Brain microvascular endothelial cell (primary cell): ENCODE measurements at places on chromosomes 1 and 21.
A peak's percentile ranks its signal among the peaks of the same experiment; 100 is the strongest.

DNA sequence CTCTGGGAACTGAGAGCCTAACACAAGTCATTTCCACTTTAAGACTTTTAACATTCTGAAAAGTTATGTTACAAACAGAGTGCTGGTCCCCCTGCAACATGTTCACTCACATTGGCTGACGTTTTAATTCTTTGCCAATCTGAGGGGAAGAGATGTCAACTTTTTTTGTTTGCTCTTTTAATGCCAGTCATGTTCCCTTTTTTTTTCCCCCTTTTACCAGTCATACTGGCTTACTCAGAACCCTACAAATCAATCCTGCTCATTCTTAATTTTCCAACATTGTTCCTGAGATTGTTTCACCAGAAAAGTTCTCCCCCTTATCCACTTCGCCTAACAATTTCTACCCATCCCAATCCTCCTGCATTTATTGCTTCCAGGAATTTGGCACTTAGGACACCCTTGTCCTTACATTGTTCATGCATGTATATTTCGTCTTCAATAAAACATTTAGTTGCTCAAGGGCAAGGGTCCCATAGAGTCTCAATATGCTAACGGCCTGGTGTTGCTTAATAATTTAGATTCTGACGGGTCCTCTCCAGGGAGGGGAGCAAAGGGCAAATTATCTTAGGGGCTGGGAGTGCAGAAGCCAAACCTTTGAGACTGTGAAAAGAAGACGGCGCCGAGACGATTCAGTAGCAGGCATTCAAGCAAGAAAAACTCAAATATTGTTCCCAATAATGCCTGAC lies 624 bp upstream of the CR1L start:
- DNase-seq, result no peak

- no peak for DNase-seq
These were observed 75.7 kb upstream of the KCNJ15 start for GRCh38 chr21:38181096-38181495.

DNA sequence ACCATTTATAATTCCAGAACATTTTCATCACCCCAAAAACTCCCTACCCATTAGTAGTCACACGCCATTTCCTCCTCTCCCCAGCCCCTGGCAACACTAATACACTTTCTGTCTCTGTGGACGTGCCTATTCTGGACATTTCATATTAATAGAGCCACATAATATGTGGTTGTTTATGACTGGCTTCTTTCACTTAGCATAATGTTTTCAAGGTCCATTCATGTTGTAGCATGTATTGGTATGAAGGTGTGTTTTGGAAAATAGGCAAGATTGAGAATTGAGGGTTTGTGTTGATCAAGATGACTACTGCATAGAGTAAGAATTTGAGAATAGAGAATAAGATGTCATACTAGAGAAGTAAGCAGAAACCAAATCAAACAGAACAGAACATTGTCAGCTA lies 67.5 kb downstream of the ZFYVE9 start:
- no peak for DNase-seq

GRCh38 chr1:150233359-150234308 lies 2.3 kb downstream of the ANP32E start:
- DNase-seq, result no peak

DNA sequence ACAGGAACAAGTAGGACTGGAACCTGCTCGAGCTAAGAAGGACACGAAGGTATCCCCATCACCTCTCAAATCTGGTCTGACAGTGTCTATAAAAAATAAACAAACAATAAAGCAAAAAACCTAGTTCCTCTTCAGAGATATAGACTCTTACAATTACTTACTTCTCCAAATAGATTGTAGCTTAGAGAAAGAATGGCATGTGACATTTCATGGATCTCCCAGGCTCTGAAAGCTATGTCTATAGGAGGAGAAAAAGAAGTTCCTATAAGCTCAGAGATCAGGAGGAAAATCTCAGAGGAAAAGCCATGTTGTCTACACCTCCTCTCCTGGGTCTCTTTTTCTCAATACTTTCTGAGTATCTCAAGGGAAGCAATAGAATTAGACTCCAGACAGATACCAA lies 12.3 kb upstream of the OR10J5 start:
- DNase-seq, result no peak

DNA sequence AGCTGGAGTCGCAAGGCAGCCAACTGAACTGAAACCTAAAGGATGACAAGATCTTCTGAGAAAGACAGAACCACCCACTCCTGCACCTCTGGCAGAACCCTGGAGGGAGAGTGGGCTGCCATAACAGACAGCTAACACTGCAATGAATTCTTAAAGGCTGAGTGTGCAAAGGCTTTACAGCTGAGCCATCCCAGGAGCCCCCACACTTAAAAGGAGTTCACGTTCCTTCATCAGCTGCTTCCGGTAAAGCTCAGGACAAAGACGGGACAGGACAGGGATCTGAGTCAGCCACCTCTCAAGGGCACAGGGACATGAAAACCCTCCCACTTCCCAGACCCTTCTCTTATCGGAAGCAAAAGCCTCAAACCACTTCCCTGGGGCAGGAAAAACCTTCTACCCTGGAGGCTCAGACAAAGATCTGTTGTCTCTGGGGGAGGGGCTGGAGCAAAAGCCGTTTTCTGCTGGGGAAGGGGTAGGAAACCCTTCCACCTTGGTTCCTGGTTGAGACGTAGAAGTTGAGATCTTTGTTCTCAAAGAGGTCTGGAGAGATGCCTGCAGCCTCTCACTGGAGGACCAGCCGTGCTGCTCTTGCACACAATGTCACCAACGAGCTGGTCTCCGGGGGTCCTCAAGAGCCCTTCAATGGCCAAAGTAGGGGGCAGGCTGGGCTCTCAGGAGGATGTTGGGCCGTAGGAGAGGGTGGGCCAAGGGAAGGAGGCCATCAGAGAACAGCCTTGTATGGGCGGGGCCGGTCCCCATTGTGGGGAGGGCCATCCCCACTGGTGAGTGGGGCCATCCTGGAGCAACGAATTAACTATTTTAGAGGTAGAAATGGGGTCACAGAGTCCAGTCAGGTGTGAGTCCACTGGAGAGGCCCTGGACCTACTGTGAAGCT lies 452.4 kb downstream of the PTPRU start:
- DNase-seq, result peak; percentile 81

DNA sequence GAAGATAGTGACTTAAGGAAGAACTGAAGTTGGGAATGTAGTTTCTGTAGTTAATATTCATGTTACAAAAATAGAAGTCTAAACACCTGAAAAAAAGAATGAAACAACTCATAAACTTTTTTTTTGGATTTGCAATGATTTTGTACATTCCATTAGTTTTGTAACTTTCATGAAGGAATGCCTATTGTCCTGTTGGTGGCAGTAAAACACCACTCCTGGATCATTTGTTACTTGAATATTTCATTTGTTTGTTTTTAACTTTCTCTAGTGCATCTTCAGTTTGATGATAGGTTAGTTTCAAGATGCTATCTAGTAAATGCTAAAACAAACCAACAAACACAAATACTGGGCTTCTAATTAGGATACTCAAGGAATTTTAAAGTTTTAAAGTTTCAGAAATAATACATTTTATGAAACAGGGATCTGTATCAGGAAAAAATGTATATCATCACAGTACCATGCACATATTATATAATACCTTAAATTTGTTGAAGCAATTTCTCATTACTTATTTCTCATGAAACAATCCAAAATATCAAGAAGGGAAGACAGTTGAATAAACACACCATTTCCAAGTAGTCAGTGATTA lies 229.7 kb upstream of the CACYBP start:
- DNase-seq, result peak; percentile 18

GRCh38 chr1:55969322-55969721 lies 610.0 kb downstream of the PLPP3 start:
- DNase-seq, result no peak

DNA sequence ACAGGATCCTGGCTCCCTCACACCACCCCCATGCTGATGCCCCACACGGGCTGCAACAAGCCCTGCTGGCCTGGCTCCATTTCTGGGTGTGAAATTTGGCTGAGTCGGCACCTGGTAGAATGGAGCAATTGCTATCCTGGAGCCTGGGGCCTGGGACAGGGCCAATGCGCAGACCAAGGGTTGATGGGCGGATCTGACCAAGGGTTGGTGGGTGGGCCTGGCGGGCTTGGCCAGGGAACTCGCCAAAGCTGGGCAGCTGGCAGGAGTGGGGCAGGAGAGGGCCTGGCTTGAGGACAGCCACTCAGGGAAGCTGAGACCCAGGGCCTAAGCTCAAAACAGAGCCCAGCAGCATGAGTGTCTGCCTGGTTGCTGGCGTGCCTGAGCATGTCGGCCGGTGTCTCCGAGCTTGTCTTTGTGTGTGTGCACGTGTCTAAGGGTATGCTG lies 70.9 kb upstream of the POU3F1 start:
- DNase-seq, result no peak

DNA sequence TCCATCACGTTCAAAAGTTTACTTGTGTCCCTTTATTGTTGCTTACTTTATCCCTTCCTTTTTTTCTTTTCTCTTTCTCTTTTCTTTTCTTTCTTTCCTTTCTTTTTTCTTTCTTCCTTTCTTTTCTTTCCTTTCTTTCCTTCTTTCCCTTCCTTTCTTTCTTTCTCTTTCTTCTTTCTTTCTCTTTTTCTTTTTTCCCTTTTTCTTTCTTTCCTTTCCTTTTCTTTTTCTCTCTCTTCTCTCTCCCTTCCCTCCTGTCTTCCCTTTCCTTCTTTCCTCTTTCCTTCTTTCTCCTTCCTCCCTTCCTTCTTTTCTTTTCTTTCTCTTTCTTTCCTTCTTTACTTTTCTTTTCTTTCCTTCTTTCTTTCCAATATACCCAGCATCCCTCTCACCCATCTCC lies 391.2 kb downstream of the DPYD start:
- DNase-seq, result no peak

DNA sequence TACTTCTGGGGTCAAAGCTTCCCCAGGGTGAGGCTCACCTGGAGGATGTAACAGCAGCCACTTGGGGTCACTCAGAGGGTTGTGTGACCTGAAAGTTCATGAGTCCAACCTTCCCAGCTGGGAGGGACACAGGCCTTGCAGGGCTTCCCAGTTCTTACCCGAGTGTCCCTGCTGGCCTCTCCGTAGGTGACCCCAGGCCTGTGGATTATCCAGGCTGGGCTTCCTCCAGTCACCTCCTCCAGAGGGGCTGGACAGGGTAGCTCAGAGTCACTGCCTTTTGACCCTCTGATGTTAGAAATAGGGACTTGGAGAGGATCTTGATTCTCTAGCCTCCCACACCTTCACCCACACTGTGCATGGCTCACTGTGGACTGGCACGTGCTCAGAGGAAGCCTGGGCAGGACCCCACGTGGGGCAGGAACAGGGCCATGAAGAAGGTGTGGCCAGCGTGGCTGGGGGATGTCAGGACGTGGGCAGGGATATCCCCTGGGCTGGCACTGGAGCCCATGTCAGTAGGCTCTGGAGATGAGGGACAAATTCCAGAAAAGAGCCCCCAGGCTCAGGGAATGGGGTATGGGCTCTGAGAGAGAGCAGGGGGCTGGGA lies 131.8 kb downstream of the ACTL8 start:
- no peak for DNase-seq

GRCh38 chr1:116262995-116263385 lies 110.1 kb upstream of the ATP1A1 start:
- DNase-seq, result no peak

DNA sequence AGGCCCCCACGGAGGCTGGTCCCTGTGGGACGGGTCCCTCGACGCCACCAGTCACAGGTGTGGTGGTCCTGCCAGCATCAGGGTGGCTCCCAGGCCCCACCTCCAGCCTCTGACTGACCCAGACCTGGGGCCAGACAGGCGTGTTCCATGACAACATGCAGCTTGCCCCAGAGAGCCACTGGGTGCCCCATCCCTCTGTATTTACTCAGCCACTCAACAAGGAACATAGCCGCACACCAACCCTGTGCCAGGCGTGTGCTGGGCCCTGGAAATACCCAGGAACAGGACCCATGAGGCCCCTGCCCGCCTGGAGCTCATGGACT lies 65.4 kb downstream of the MATN1 start:
- DNase-seq, result no peak

- DNase-seq, result no peak
These were observed 13.8 kb downstream of the EFHD2 start for GRCh38 chr1:15423355-15424077.

DNA sequence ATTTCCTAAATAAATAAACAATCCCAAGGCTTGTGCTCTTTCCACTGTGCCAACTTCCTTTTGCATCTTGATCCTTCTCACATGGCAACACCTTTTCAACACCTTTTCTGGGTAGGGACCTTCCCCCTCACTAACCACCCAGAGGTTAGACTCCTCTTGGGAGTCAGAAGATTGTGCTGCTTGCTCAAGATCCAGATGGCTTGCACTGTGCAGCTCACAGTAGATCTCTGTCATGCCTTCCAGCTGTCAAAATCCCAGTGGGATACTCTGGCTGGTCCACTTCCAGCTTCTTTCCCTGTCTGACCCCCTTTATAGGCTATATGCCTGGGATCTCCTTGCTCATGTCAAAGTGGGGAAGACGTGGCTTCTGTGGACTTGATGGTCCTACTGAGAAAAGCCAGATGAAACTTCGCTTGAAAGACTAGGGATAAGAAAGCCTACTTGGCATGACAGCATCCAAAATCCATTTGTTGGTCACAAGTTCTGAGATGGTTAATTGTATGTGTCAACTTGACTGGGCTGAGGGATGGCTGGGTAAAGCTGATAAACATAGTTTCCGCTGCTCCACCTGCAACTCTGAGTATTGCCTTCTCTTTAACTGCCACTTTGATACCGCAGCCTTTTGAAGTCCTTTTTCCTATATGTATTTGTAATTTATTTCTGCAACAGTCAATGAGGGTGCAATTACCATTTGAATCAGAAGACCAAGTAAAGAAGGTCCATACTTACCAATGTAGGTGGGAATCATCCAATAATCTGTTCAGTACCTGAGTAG lies 74.5 kb downstream of the S1PR1 start:
- DNase-seq, result no peak

DNA sequence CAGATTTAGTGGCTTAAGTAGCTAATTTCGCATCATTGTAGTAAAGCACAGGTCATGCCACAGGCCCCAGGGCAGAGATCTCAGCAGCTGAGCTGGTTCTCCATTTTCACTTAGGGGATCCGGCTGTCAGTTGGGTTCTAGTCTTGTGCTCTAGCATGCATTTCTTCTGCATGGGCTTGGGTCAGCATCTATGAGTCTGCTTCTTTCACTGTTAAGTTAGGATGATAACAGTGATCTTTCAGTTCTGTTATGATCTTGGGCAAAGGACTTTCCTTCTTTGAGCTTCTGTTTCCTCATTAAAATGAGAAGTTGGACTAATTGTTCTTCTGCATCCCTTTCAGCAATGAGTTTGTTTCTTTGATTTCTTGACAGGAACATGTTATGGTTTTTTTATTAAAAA lies 123.6 kb upstream of the DNAH14 start:
- DNase-seq, result no peak

DNA sequence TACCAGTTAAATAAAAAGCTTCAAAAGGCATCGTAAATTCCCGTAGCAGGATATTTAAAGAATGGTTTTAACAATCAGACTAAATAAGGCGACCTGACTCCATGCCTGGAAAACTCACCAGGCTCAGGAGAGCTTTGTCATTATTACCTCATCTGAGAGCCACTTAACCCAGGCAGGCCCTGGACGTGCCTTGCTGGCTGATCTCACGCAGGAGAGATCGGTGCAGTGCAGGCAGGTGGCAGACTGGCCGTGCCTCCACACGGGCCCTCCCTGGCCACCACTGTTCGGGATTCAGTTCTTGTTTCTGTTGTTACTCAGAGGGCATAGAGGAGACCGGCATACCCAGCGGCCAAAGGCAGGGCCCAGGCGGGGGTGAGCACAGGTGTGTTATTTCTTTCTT lies 6.4 kb downstream of the MT1HL1 start:
- DNase-seq, result no peak
